ENCODE measurements at places on chromosomes 3 and 15.

- DNase-seq: no peak
Measured at GRCh38 chr3:47413751-47414150, 32.9 kb downstream of the PTPN23 start.

DNA sequence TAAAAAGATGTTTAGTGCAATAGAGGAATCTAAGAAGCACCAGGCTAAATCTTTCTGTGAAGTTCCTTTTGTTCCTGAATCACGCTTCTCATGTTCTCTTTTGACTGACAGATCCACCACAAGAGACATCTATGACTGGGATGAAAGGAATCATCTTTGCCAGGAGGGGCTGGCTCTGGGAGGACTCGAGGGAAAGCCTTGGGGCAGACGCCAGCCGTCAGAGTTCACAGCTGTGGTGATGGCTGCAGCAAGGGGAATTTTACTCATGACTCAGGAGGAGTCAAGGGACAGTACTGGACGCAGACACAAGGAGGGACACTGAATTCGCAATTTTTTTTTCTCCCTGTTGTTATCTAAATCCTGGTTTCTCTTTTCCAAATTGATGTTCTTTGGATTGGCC is 38.7 kb downstream of the C3orf38 start:
- no peak for DNase-seq

GRCh38 chr15:95832668-95833067 is 497.8 kb upstream of the NR2F2 start:
- no peak for DNase-seq

DNA sequence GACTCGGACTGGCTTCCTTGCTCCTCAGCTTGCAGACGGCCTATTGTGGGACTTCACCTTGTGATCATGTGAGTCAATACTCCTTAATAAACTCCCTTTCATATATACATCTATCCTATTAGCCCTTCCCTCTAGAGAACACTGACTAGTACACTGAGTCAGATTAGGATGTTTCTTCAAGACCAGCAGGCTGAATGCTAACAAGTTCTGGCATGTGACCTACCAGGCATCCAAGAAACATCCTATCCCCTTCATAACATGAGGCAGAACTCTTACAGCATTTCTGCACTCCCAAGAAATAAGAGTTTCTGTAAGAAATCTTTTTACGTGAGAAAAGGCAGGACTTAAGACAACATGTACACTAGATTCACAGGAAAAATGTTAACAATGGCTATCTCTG is 9.3 kb downstream of the CFAP92 start:
- no peak for DNase-seq

DNA sequence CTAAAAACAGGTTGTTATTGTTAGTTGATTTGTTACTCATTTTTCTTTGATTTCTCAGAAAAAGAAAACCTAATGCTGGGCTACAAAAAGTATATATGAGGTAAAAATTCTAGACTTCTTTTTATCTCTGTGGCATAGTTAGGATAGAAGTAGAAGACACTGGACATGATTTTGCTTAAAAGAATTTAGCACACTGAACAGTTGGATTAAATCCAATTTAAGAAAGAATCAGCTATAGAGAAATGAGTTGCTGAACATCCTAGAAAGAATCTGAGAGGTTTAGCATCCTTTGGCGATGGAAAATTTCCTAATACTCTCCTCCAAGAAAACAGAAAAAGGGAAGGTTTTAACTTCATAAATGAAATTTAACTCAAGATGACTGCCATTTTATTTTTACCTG is 259.7 kb downstream of the TBL1XR1 start:
- no peak for DNase-seq

DNA sequence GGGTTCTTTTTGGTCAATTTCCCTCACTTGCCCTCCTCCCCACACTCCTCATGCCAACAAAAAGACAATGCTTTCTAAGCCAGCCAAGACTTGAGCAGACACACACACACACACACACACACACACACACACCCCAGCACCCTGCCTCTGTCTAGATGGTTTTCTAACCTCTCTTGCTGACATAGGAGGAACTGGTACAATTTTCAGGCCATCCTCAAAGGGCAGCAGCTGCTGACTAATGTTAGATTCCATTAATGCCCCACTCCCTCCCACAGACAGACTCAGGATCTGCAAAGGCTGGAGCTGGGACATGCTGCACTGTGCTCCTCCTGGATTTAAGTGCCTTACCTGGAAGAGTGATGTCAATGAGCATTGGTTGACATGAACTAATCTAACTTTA is 438.4 kb downstream of the OCA2 start:
- no peak for DNase-seq

GRCh38 chr3:127171320-127171719 is 21.6 kb upstream of the PRR23E start:
- no peak for DNase-seq

GRCh38 chr3:175278680-175279079 is 419.5 kb downstream of the NAALADL2 start:
- DNase-seq: no peak

- no peak for DNase-seq
Measured at GRCh38 chr15:26661748-26662147, 111.1 kb downstream of the GABRB3 start.

DNA sequence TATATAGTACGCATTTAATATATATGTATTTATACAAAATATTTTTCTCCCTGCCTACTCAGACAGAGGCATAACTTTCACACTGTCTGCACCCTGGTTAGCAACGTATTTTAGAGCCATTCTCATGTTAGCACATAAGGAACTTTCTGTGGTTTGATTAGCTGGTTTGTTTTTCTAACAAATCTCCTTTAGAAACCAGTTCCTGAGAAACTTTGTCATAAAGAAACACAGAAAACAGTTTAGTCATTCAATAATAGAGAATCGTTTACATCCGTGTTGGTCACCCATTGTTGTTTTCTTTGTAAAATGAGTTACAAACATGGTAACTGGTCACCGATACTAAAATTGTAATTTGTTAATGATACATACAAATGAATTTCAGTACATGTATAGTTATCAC is 5.9 kb upstream of the NGRN start:
- DNase-seq: no peak

Data from amniotic stem cell (primary cell).